ENCODE measurements at places on chromosomes 1 and 21. TPM values are rescaled to one million over a fixed set of nuclear protein-coding genes. Genes with fewer than 3 reads are reported as not detected.

Gene SAMD11
- total RNA-seq: 0.07 TPM

Gene PRUNE1
- total RNA-seq: 7.7 TPM

Gene FHAD1
- total RNA-seq: 0.20 TPM

Gene LCE3E
- not detected for total RNA-seq

Gene GIPC2
- total RNA-seq: 26.1 TPM

Gene IL10RB
- total RNA-seq: 39.0 TPM

Gene CFAP107
- total RNA-seq: not detected

Gene HEATR1
- total RNA-seq: 64.4 TPM

Gene TRIM62
- 1.1 TPM for total RNA-seq

Gene OR14A2
- not detected for total RNA-seq
